ENCODE measurements at places on chromosomes 7 and 10. TPM values are rescaled to one million over a fixed set of nuclear protein-coding genes. Genes with fewer than 3 reads are reported as not detected.
A peak's percentile ranks its signal among the peaks of the same experiment; 100 is the strongest.

VSTM4 gene
- 16.4 TPM for total RNA-seq

GRID1 gene
- total RNA-seq = 15.4 TPM

FOXI2 gene
- total RNA-seq = 0.40 TPM

JCAD gene
- 83.5 TPM for total RNA-seq

GCK gene
- 1.9 TPM for total RNA-seq

DPYSL4 gene
- total RNA-seq = 0.31 TPM

NANOS1 gene
- 3.5 TPM for total RNA-seq

DNA sequence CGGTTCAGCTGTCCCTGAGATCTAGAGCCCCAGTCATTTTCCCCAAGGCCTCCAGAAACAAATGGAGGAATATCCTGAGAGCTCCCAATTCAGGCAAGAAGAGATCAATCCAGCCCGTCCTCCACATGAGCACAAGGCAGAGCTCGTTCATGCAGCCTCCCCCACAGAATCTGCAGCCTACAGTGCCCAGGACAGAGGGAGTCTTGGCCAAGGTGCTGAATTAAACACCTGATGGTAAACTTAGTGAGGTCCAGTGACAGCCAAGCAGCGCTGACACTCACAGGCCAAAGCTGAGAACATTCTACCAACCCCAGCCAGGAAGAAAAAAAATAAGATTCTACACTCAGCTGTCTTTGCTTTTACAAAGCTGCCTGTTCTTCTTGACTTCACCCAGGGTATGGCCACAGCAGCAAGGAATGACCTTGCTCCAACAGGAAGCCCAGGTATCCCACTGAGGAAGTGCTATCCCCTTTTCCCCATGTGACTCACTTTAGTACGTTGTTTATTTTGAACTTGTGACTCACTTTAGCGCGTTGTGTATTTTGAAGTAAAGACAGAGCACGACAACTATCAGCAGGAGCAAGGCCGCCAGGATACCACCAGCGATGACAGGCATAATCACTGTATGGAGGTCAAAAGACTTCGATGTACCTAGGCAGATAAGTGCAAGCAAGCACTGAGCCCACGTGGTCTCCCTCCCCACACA, 4.4 kb upstream of the CUZD1 start:
- no peak for DNase-seq

DNA sequence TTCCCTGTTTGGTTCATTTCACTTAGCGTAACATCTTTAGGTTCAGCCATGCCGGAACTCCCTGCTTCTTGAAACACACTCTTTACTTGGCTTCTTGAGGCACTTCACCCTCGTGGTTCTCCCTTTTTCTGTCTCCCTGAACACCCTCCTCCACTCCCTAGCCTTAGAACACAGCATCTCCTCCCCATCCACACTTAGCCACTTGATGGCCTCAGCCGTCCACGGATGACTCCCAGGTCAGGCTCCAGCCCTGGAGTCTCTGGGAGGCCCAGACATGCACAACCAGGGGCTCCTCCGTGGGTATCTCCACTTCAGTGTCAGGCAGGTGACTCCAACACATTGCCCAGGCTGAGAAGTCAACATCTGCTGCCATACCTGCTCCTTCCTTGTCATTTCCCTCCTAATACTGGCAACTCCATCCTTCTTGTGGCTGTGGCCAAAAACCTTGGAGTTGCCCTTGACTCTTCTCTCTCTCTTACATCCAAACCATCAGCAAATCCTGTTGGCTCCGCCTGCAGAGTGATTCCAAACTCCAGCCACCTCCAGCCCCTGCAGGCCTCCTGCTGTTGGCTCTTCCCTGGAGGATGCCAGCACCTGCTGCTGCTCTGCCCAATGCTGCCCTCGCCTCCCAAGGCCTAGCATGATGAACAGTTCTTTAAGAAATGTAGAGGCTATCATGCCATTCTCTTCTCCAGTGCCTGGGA, 8.4 kb upstream of the INMT start:
- no peak for DNase-seq

DNA sequence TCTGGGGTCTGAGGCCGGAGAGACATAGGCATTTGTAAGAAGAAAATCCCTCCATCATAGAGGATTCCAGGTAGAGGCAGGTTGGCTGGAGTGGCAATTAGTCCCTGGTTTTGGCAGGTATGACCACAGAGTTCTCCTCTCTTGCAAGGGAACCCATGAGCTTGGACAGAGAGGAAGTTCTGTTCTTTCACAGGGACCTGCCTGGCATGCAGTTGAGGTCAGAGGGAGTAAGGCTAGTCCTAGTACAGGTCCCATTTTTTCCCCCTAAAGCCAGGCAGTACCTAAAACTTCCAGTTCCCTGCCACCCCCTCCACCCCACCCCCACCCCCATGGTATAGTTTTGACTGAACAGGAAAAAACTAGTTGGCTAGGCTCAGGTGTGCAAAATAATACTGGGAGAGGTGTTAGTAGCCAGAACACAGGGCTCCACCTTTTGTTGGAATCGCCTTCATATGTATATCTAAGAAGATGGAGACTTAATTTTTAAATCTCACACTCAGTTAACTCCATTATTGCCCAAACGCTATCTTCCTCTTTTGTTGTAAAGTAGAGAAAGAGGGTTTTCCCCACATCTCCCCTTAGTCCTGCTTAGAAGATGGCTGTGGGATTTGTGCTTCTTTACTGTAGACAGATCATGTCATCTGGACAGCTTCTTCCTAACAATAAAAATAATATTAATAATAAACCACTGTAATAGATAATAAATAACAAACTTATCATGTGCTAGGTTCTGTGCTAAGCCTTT, 188.1 kb downstream of the TCF7L2 start:
- no peak for DNase-seq

DNA sequence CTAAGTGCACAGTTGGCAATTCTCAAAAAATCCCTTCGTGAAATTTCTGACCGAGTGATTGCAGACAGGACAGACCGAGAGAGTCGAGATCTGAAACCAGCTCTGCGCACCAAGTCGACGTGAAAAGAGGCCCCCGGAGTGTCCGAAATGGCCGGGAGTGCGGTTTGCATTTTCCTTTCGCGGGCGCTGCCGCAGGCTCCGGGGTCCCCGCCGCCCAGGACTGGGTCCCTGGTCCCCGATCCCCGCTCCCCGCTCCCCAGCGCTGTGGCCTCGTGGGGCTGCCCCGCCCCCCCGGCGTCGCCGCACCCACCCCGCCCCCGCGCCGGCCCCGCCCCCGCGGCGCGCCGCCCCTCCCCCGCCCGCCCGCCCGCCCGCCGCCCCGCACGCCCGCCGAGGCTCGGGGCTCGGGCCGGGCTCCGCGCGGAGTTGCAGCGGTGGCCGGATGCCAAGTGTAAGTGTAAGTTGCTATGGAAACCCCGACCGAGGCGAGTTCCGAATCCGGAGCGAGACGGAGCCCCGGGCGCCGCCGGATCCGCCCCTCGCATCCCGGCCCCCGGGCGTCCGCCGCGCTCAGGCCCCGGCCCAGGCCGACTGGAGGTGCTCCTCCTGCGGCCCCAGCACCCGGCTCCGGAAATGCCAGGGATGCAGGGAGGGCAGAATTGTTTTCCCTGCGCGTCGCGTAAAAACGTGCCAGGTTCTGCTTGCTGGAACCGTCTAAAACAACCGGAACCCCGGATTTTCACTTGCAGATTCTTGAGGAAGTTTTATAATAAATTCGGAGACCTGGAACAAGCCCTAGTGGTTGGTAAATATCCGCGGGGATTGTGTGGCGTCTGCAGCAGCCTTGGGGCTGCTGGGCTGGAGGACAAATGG, 4.6 kb downstream of the BMI1 start:
- DNase-seq = peak; percentile 89

DNA sequence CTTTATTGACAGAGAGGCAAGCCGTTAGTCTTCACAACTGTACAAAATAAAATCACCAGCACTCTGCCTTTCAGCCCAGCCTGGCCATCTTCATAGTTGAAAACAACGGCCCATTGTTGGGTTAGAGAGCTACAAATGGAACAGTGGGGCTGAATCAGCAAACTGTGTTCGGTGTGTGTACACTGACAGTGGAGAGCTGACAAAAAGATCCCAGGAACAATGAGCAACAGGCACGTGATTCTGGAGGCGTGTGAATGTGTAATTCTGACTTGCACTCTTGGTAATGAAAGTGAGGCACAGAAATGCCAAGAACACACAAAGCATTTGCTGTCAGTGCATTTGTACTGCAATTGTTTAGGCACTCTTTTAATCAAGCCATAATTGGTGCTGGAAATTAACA, 303.7 kb downstream of the WDR11 start:
- no peak for DNase-seq

DNA sequence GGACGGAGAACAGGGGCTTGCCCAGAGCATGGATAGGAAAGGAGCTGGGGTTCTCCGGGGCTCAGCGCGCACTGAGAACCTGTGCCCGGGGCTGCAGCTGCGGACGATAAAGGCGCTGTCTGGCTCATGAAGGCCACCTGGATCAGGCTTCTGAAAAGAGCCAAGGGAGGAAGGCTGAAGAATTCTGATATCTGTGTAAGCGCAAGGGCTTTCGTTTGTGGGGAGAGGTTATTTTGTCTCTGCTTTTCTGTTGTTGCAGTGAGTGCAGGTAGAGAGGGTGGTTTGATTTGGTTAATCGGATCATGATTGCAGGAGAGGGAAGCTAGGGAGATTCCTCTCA, 250.5 kb downstream of the NSUN6 start:
- DNase-seq = no peak

GRCh38 chr7:5665094-5666025, 116.1 kb downstream of the RNF216 start:
- peak; percentile 83 for DNase-seq

GRCh38 chr10:62243647-62243997, 25.0 kb downstream of the RTKN2 start:
- DNase-seq = no peak

- no peak for DNase-seq
Measured at GRCh38 chr7:32062150-32062549, 8.1 kb downstream of the PDE1C start.

- peak; percentile 50 for DNase-seq
Measured at GRCh38 chr10:131869344-131869743, 31.5 kb upstream of the PPP2R2D start.

DNA sequence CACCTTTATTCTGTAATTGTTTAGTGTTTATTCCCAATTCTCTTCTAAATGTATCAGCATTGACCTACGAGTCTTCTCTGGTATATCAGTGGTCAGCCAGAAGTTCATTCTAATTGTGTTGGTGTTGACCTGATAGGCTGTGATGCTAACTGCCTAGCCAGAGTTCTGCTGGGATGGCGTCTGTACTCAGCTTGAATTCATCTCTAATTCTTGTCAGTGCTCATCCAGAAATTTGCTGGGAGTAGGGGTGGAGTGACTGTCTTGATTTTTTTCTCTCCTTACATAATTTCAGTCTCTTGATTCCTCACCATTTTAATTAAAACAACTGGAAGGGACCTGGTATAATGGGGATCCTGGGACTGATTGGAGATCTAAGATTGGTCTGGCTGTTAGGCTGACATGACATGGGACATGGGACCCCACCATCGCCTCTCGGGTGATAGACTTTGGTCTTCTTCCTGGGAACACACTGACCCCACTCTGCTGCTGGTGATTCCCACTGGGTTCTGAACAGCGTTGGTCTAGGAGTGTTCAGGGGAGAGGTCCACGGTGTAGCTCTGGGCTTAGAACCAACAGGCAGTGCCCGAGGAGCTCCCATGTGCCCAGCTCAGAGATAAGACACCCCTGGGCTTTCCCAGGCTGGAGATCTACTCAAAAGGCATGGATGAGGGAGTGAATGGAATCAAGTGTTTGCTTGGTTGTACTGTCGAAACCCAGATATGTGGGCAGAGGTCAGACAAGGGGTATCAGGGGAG, 3.8 kb downstream of the NEURL1 start:
- no peak for DNase-seq

GRCh38 chr7:152673897-152674296, 2.0 kb downstream of the XRCC2 start:
- DNase-seq = no peak

- DNase-seq = no peak
Measured at GRCh38 chr10:8985651-8986050, 931.2 kb downstream of the GATA3 start.

DNA sequence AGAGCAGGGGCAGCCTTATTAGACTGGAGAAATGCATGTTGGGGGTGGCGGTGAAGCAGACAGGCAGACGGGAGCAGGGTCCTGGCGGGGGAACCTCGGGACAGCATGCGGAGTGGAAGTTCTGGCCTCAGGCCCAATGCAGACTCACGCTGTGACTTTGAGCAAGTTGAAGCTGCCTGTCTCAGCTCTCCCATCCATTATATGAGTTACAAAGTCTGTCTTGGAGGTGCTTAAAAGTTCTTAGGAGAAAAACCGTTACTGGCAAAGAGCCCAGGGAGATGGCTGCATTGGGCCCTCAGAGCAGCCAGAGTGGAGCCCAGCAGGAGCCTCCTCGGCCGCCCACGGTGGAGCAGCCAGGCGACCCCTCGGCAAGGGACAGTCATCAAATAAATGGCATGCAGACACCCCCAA, 509.5 kb downstream of the PLXNA4 start:
- no peak for DNase-seq

GRCh38 chr10:37667736-37668135, 189.7 kb downstream of the ZNF248 start:
- no peak for DNase-seq

DNA sequence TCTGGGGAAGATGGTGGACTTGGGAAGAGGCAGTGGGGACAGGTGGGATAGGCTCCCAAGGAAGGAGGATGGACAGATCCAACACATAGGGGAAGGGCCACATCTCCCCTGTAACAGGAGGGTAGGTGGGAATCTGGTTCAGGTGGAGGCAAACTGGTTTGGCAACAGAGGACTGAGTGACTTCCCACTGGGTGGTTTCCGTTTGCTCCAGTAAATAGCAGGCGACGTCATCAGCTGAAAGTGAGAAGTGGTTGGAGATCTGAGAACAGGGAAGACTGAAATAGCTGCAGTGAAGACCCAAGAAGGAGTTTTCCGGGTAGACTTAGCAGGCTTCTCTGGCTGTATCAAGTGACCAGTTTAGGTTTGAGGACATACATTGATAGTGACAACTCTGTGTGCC, 504.4 kb downstream of the GALNT17 start:
- no peak for DNase-seq

DNA sequence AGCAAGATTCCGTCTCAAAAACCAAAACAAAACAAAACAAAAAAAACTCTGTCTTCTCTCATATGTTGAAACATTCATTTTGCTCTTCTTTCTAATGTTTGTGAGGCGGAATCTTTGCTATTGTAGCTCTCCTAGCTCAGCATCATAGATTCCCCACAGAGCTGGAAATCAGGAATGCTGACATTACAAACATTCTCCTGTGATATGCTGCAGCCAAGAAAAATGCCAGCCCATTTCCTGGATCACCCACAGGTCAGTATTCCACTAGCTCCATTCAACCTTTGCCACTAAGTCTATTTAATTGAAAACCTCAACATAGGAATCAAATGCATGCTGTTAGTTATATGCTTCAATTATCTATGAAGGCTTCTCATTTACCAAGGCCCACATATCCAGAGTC, 186.3 kb downstream of the IPMK start:
- no peak for DNase-seq

DNA sequence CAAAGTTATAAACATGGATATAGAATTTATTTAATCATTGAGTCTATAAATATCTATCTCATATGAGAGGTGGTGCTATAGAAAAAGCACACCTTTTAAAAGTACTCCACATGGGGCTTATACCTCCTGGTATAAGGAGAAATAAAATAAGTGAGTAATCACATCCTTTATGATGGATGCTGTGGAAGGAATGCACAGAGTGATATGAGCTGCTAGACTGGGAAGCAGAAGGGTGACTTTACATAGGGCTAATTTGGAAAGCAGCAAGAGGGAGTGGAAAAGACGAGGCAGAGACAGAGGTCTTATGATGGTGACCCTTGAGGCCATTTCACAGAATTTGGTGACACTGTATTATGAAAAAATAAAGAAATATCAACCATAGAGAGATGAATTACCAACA, 59.4 kb upstream of the AHR start:
- no peak for DNase-seq

- no peak for DNase-seq
Measured at GRCh38 chr7:20144801-20145200, 72.4 kb downstream of the MACC1 start.
